ENCODE measurements at places on chromosomes 13 and 19.

- DNase-seq: no peak
These were observed 136.8 kb downstream of the DCT start for GRCh38 chr13:94342436-94343242.

GRCh38 chr19:45047188-45047797 lies 8.4 kb downstream of the CLASRP start:
- no peak for DNase-seq

GRCh38 chr13:45940061-45940460 lies 88.5 kb upstream of the SIAH3 start:
- DNase-seq: no peak

GRCh38 chr19:20250121-20250520 lies 83.1 kb downstream of the ZNF486 start:
- no peak for DNase-seq

GRCh38 chr19:40553885-40554857 lies 22.5 kb upstream of the SHKBP1 start:
- no peak for DNase-seq

DNA sequence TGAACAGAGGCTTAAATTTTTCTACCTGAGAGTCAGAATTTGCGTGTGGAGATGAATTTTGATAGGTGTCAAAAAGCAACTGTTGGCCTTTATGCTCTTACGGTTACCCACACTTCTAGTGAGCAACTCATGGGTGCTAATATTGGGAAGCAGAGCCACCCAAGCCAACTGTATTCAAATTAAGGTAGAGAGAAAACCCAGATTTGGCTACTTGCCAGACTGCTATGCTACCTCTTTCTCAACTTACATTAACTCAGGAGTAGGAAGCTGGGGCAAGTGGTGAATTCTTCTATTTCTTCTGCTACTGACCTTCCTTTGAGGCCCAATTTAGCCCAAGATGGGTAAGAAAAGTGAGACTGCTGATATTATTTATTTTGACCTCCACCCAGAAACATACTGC lies 83.9 kb downstream of the OLFM4 start:
- no peak for DNase-seq

GRCh38 chr13:62653371-62653770 lies 1237.7 kb upstream of the PCDH20 start:
- no peak for DNase-seq

GRCh38 chr19:10617409-10618121 lies 7.8 kb upstream of the SLC44A2 start:
- DNase-seq: no peak

DNA sequence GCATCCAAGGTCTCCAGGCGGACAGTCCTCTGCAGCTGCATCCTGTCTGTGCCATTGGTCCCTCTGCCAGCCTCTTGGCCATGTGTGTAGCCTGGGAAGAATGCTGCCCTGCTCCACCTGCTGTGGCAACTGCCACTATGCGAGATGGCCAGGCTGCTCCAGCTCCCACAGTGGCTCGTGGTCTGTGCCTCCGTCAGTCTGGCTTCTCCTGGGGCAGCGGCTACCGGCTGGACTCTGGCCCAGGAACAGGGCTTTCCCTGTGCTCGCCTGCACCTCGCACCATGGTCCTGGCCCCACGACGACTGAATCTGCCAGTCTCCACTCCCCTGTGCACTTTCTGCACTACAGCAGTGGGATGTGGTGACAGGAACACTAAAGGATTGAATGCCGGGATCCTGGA lies 26.7 kb upstream of the FFAR2 start:
- no peak for DNase-seq

DNA sequence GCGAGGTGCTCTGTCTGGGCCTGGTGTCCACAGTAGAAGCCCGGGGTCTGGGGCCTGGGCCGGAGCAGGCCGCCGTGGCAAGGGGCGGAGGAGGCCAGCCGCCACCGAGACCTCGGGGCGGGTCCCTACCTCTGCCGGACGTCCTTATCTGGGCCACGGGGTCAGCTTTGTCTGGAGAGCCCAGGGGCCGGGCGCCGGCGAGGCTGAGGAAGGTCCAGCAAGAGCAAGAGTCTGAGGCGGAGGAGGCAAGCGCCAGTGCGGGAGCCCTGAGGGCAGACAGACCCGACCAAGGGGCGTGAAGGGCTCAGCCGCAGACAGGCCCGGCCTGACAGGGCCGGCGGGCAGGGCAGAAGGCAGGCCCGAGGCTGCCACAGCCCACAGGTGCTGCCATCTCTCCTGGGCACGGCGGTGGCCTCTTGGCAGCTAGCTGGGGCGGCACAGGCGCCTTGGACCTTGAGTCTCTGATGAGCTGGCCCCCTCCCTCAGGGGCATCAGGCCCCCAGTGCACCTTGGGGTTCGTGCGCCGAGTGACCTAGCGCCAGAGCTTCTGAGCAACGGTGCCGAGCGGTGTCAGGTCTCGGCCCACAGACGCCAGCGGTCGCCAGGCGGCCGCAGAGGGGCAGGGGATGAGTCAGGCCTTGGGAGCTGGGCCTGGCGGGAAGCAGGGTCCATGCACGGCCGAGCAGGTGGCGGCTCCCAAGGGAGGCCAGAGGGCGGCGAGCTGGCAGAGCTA lies 19.1 kb upstream of the AKAP8 start:
- no peak for DNase-seq

DNA sequence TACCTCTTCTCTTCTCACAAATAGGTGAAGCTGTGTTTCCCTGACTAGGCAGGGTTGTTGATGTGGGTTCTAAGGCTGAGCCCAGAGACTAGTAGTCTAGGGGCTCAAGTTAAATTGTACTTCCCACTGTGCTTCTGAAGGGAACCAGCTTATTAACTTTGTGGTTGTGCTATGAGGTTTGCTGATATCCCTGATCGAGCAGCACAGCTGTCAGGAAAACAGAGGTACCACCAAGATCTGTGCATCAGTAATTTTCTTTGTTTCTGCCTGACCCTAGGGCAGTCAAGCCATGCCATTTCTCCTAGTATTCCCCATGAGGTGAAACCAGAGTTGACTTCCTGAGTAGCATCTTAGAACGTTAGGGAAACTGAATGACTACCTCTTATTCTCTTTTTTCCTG lies 853.8 kb upstream of the MIR17HG start:
- no peak for DNase-seq

GRCh38 chr13:26457212-26457611 lies 100.3 kb upstream of the WASF3 start:
- DNase-seq: no peak

DNA sequence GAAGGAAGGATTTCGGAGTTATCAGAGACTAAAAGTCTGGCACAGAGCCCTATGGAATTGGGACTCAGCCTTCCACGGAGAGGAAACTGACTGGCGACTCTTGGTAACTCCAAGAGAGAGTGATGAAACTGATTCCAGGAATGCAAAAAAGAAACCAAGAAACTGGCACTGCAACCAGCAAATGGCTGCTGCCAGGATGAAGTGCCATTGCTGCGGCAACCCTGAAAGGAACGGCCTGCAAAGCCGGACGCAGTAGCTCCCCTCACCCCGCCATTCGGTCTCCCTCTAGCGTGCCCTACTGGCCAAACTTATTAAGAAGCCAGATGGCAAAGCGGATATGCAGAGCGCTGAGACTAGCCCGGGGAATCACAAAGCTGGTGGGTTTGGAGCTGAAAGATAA lies 236.0 kb downstream of the PCDH9 start:
- peak; percentile 4 for DNase-seq

DNA sequence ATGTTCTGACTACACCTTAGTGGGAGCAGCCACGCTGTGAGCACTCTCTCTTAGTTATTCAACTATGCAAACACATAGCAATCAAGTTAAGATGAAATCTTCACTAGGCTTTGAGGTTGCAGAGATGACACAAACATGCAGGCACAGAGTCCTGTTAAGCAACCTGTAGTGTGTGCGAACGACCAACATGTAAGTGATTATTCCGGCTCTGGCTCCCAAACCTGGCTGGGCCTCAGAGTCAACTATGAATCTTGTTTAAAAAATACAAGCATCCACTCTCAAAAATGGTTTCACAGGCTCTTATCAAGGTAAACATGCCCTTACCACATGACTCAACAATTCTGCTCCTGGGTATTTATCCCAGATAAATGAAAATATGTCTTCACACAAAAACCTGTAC lies 91.4 kb downstream of the IRS2 start:
- no peak for DNase-seq

All from stimulated activated CD4-positive, alpha-beta T cell treated with anti-CD3 and anti-CD28 coated beads, Interleukin-1b, Interleukin-23, amount 100 ng/mL, for 48 hours (primary cell).